ENCODE measurements at places on chromosomes 7 and 10.

DNA sequence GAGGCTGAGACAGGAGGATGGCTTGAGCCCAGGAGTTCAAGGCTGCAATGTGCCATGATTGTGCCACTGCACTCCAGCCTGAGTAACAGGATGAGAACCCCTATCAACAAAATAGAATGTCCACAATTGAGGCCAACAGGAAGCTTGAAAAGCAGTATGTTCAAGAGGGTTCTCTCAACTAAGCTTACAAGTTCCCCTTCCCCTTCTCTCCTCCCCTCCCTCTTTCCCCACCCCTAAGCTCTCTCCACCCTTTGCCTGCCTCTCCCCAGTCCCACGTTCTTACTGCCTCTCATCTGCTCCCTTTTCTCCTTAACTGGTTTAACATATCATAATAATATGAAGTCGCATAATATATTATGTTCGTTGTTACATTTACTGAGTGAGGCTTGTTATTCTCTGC lies 35.4 kb downstream of the KIAA1549 start:
- no peak for DNase-seq

GRCh38 chr7:19080093-19080492 lies 37.3 kb downstream of the TWIST1 start:
- DNase-seq = no peak

- no peak for DNase-seq
These were observed 29.5 kb downstream of the CTNNA3 start for GRCh38 chr10:67666416-67667034.

DNA sequence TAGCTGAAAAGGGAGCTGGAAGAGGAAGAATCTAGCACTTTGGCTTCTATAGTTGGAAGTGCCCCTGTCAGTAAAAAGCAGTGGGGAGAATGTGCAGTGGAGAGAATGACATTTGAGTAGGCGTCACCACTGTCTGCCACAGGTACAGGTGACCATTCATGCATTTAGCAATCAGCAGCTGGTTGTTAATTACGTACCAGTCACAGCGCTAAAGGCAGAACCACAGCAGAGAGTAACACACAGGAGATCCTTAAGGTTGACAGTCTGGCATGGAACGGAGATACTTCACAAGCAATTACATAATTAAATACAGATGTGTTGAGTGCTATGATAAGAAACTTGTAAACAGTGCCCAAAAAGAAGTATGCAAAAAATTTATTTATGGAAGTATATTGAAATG lies 24.8 kb downstream of the C10orf67 start:
- no peak for DNase-seq

DNA sequence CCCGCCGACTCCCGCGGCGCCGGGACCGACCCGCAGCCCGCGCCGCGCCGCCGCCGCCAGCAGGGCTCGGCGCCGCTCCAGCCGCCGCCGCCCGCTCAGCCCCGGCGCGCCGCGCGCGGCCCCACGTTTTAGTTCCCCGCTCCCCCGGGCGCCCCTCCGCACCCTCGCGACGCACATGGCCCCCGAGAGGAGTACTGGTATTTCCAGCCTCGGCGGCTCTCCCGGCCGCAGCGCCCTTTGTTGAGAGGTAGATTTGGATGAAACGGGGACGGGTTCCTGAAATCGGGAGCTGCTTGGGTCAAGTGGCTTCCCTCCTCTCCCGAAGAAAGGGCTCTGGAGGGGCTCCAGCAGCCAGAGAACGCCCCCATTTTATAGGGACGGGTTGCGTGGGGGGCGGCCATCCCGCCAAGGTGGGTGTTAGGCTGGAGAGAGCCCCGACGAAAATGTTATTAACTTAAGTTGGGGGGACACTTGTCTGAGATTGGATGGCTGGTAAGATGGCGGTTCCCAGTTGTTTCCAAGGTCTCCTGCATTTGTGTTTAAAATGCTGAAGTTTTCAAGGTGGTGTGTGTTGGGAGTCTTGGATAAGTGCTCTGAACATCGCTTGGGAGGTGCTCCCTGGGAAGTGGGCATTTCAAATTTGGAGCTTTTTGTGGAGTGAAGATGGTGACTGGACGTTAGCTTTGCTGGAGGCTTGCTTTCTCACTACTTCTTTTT lies 1.2 kb downstream of the BMI1 start:
- DNase-seq = peak; percentile 28

GRCh38 chr10:79192677-79193003 lies 123.9 kb downstream of the ZMIZ1 start:
- no peak for DNase-seq

DNA sequence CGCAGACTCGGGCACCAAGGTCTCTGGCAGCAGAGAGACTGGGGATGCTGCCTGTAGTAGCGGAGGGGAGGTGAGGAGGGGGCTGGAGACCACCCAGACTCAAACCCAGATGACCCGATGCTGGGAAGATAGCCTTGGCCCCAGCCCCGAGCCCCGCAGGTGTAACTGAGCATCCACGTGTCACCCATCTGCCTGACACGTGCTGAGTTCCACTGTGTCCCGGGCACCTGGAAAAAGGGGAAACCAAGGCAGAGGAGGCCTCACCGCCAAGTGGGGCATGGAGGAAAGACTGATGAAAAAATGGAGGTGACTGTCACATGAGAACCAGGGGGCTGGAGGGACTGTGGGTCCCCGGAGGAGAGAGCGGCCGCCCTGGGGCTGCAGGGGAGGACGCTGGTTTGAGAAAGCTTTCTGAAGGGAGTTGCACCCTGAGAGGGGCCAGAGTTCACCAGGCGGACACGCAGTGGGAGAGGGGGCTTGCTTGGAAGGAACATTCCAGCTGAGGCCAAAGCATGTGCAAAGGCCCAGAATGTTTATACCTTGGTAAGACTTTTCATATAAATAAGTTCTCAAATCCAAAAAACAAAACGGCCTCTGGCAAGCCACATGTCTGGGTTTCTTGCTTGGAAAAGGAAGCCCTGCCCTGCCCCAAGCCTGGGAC lies 27.4 kb upstream of the ELN start:
- DNase-seq = no peak

DNA sequence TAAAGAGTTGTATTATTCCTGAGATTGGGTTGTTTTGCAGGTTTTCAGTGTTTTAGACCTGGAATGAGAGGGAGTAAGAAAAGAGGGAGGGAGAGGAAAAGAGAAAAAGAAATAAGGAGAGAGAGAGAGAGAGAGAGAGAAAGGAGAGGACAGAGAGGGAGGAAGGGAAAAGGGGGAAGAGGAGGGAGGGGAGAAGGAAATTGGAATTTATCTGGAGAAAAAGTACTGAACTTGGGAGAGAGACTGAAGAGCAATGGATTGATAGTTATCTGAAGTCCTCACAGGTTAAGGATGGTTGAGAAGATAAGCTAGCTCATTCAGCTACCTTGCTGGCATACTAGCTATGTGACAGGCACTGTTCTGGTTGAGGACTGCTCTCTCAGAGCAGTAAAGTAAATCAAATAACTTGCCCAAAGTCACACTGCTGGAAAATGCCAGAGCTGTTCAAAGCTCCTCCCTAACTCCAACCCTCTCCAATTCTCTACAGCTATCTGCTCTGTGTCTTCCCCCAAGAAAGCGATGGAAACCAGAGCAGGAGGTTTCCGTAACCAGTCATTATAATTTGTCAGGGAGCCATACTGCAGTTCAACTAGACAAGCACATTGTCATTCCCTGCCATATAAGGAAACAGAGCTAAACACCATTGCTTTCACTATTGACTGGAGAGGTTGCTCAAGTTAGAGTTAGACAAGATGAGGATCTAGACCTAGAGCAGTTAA lies 10.7 kb downstream of the CALD1 start:
- DNase-seq = no peak

- no peak for DNase-seq
These were observed 762 bp upstream of the SEMA3E start for GRCh38 chr7:83649701-83650100.

GRCh38 chr7:124375391-124375790 lies 342.5 kb upstream of the TMEM229A start:
- DNase-seq = no peak

DNA sequence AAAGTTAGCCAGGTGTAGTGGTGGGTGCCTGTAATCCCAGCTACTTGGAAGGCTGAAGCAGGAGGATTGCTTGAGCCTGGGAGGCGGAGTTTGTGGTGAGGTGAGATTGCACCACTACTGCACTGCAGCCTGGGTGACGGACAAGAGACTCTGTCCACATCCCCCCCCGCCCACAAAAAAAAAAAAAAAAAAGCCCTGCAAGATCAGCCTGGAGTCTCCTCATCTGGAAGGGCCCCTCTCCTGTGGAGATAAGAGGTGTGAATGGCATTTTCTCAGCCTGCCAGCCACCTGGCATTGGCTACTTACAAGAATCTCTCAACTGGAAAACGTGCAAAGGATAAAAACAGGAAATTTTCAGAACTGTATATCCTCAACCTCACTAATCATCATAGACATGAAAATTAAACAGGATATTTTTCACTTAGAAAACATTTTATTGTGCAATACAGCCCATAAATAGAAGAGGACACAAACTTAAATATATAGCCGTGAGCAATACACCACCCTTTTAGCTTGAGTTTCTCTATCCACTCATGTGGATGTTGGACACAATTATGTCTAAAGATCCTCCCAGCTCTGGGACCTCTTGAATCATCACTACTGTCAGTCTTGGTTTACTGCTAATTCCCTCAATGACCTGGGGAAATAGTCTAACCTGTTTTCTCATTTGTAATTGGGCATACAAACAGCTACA lies 11.3 kb upstream of the TSPAN15 start:
- no peak for DNase-seq

DNA sequence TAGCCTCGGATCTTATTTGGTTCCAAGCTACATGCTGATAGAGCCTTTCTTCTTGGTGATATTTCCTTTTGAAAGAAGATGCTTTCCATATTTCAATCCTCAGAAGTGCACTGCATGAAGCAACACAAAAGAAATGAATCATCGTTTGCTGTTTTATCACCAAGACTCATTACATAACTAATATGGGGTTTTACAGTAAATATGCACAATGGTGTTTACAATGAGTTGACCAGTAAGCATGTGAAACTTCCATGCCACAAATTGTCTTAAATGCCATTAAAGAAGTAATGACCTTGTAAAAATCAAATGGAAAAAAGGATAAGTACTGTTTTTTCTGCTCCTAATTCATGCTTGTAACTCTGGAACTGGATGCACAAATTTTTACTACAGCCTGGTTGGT lies 1017.0 kb upstream of the GHITM start:
- DNase-seq = no peak

- no peak for DNase-seq
These were observed 15.6 kb downstream of the ZRANB1 start for GRCh38 chr10:124957404-124957947.

- DNase-seq = no peak
These were observed 219.4 kb upstream of the CELF2 start for GRCh38 chr10:10798102-10798863.

GRCh38 chr7:39217783-39218182 lies 240.1 kb downstream of the POU6F2 start:
- DNase-seq = no peak

DNA sequence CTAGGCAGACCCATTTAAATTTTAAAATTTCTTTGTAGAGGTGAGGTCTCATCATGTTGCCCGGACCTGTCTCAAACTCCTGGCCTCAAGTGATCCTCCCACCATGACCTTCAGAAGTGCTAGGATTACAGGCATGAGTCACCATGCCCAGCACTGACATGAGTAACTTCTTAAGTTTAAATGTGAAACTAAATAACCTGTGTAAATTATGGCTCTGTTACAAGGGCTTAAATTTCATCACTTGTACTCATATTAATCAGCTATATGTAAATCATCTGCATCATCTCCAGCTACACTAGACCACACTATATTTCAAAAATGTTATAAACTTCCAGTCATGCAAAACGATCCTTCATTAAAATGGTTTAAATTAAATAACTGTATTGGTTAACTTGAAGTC lies 56.1 kb downstream of the ATAD1 start:
- no peak for DNase-seq

Measured in stimulated activated CD4-positive, alpha-beta T cell treated with anti-CD3 and anti-CD28 coated beads, Interleukin-15, amount 100 ng/mL, for 1 hour (primary cell).